ENCODE measurements at places on chromosomes 4 and X. TPM values are rescaled to one million over a fixed set of nuclear protein-coding genes. Genes with fewer than 3 reads are reported as not detected.

- DNase-seq = no peak
- H3K4me3 ChIP-seq = no peak overlapping the region
- no peaks in the 10 kb centered on the region for H3K27me3 ChIP-seq
- no peaks in the 10 kb centered on the region for H3K4me1 ChIP-seq
Observed at GRCh38 chr4:137430171-137430570, 102.1 kb downstream of the PCDH18 start.

- H3K4me3 ChIP-seq = no peak overlapping the region
- H3K36me3 ChIP-seq = no peaks in the 10 kb centered on the region
- H3K4me1 ChIP-seq = no peaks in the 10 kb centered on the region
- H3K27ac ChIP-seq = no peak overlapping the region
- no peaks in the 10 kb centered on the region for H3K27me3 ChIP-seq
Observed at GRCh38 chr4:8101213-8102075, 57.2 kb downstream of the ABLIM2 start.

- H3K4me1 ChIP-seq = no peaks in the 10 kb centered on the region
- no peaks in the 10 kb centered on the region for H3K36me3 ChIP-seq
- no peak overlapping the region for H3K27ac ChIP-seq
- H3K4me3 ChIP-seq = no peak overlapping the region
- no peak for DNase-seq
- no peaks in the 10 kb centered on the region for H3K27me3 ChIP-seq
Observed at GRCh38 chr4:19944251-19944650, 307.5 kb upstream of the SLIT2 start.

DNA sequence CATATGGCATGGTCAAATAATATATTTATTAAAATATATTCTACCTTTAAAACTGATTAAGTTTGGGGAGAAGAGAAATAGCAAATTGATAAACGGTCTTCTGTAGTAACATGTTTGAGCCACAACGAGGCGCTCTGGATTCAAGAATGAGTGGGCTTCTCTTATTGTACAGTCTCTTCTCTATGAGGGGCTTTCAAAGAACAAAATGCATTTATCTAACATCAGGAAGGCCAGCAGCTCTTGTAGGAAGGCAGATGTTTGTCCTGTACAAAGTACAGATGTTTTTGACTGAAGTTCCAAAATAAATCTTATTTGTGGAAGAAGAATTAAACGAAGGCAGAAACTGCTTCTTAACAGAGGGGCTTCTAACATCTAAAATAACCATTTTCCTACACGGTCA is 153.6 kb downstream of the RASL11B start:
- H3K27ac ChIP-seq = no peak overlapping the region
- no peak for DNase-seq
- H3K27me3 ChIP-seq = no peaks in the 10 kb centered on the region

GPR119 gene
- 1.8 TPM for total RNA-seq

OPRPN gene
- total RNA-seq = not detected

DNA sequence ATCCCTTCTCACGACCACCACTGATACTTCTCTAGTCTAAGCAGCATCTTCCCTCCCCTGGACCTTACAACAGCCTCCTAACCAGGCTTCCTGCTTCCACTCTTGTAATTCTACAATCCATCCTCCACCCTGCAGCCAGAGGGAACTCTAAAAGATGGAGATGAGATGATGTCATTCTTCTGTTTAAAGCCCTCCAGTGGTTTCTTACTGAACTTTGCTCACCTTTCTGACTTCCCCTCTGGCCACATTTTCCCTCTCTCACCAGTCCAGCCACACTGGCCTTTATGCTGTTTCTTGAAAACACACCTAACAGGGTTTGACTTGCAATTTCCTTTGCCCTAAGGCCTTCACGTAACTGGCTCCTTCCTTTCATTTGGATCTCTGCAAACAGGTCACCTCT is 191.4 kb upstream of the NHS start:
- no peaks in the 10 kb centered on the region for H3K36me3 ChIP-seq
- no peak for DNase-seq
- no peak overlapping the region for H3K27ac ChIP-seq
- no peaks in the 10 kb centered on the region for H3K4me1 ChIP-seq

GRCh38 chr4:153785910-153786721 is 2.8 kb downstream of the SFRP2 start:
- peaks cover 30% of the 10 kb centered on the region for H3K27me3 ChIP-seq
- H3K27ac ChIP-seq = no peak overlapping the region
- DNase-seq = no peak
- H3K36me3 ChIP-seq = no peaks in the 10 kb centered on the region
- H3K4me3 ChIP-seq = no peak overlapping the region

DNA sequence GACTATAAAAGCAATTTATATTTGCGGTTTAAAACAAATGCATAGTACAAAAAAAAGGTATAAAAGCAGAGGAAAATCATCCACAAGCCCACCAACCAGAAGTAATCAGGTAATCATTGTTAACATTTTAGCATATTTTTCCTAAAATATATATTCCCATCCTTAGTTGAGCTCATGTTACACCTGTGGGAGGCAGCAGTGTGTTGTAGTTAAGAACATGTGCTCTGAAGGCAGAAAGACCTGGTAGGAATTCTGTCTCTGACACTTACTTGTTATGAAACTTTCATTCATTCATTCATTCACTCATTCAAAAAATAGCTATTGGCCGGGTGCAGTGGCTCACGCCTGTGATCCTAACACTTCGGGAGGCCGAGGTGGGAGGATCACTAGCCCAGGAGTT is 15.4 kb upstream of the CDKL5 start:
- no peaks in the 10 kb centered on the region for H3K4me1 ChIP-seq
- no peaks in the 10 kb centered on the region for H3K36me3 ChIP-seq
- H3K4me3 ChIP-seq = no peak overlapping the region
- no peaks in the 10 kb centered on the region for H3K27me3 ChIP-seq
- no peak overlapping the region for H3K27ac ChIP-seq

- peak; percentile 50 for DNase-seq
- peak overlapping the region; percentile 92 for H3K27ac ChIP-seq
- H3K36me3 ChIP-seq = no peaks in the 10 kb centered on the region
Observed at GRCh38 chr4:87219632-87220093, 755 bp downstream of the KLHL8 start.

DNA sequence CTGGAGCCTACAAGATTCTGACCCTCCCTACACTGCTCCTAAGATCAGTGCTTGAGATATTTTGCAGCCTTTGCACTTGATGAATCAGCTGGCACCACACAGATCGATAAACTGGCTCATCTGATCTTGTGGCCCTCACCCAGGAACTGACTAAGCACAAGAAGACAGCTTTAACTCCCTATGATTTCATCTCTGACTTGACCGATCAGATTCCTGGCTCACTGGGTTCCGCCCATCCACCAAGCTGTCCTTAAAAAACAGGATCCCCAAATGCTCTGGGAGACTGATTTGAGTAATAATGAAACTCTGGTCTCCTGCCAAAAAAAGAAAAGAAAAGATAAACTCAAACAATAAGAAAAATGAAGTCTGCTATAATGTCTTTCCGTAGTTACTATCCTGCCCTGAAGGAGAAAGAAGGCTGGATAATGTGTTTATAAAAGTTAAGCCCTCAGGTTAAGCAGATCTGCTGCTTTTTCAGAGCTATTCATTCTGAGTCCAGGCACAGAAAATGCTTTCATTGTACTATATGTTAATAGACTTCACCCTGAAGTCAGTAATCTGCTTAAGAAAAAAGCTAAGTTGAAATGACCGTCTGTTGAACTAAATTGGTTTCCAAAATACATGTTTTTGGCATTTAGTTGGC is 795.2 kb downstream of the TRIML1 start:
- no peak overlapping the region for H3K4me3 ChIP-seq
- H3K27me3 ChIP-seq = no peaks in the 10 kb centered on the region
- H3K36me3 ChIP-seq = no peaks in the 10 kb centered on the region
- no peak overlapping the region for H3K27ac ChIP-seq

GRCh38 chr4:184422378-184422777 is 52.0 kb downstream of the IRF2 start:
- H3K36me3 ChIP-seq = peaks cover 11% of the 10 kb centered on the region
- H3K27me3 ChIP-seq = no peaks in the 10 kb centered on the region
- no peak overlapping the region for H3K27ac ChIP-seq

DNA sequence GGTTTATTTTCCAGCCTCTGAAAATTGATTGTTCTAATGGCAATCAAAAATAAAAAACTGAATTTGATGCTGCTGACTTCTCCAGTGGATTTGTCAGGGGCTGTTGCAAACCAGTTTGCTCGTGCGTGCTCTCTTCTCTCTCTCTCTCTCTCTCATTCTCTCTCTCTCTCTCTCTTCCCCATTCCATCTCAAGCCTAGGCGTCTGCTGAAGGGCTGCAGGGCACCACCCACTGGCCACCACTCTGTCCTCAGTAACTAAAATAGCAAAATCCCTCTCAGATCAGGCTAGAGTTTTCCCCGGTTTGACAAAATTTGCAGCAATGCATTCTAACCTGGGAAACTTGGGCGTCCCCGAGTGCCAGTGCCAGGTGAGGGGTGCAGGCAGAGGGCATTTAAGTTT is 19.4 kb downstream of the NKX6-1 start:
- DNase-seq = no peak
- H3K4me3 ChIP-seq = no peak overlapping the region
- H3K27ac ChIP-seq = no peak overlapping the region
- H3K36me3 ChIP-seq = no peaks in the 10 kb centered on the region

DNA sequence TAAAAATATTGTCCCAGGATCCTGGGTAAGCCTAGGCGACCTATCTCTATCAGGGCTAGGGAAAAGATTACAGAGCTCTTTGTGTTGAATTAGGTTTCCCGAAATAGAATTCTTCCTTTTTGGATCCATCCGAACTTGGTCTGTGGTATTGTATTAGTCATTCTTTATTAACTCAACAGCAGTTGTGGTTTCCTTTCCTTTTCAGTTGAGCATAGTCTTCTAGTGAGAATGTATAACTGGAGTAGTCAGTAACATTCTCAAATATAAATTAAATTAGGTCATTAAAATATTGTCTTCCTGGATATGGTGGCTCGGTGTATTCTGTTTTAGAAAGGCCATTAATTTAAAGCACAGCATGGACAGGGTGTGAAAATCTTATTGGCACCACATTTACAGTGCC is 520.4 kb downstream of the NLGN4X start:
- no peak for DNase-seq
- no peak overlapping the region for H3K27ac ChIP-seq
- H3K4me3 ChIP-seq = no peak overlapping the region
- no peaks in the 10 kb centered on the region for H3K4me1 ChIP-seq
- no peaks in the 10 kb centered on the region for H3K27me3 ChIP-seq

MAGEA2B gene
- not detected for total RNA-seq

C4orf36 gene
- 1.3 TPM for total RNA-seq

DNA sequence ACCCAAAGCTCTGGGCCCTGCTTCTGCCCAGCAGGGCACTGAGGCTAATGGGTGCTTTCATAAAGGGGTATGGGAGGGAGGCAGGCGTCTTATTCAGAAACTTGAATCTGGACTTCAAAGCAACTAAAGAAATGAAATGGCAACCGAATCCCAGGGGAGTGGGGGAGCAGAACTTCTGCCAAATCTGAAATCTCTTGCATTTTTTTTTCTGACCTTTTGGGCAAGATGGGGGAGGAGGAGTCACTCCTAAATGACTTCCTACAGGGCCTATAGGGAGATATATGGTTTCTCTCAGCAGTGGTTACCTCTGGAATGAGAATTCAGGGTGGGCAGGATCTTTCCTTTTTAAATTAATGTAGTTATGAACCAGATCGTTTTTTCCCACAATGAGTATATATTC is 30.6 kb upstream of the KIAA1210 start:
- no peaks in the 10 kb centered on the region for H3K4me1 ChIP-seq
- DNase-seq = no peak
- H3K27ac ChIP-seq = no peak overlapping the region
- no peaks in the 10 kb centered on the region for H3K27me3 ChIP-seq

DNA sequence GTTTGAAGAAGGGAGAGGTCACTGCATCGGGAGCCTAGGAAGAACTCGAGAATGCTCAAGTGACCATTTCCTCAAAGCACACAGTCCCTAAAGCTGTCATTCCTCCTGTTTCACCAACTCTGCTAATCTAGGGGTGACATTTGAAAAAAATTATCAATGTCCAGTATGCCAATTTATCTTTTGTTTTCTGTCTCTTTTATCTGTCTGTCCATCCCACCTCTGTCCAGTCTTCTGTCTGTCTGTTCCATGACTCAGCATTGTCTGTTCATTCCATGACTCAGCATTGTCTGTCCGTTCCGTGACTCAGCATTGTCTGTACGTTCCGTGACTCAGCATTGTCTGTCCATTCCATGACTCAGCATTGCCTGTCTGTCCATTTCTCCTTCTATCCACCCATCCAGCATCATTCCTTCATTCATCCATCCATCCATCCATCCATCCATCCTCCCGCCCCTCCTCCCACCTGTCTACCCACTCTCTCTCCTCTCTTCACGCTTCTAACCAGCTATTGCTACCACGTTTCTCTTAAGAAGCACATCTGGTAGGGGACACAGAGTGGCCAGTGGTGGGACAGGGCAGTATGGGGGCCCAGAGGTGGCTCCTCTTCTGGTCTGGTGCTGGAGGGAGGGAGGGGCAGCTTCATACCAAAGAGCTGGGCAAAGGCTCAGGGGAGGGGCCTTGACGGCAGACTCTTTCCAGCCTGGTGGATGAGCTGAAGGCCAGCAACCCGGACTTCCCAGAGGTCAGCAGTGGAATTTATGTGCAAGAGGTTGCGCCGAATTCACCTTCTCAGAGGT is 34.1 kb downstream of the HTRA3 start:
- H3K4me1 ChIP-seq = no peaks in the 10 kb centered on the region
- H3K36me3 ChIP-seq = no peaks in the 10 kb centered on the region
- no peak for DNase-seq

DNA sequence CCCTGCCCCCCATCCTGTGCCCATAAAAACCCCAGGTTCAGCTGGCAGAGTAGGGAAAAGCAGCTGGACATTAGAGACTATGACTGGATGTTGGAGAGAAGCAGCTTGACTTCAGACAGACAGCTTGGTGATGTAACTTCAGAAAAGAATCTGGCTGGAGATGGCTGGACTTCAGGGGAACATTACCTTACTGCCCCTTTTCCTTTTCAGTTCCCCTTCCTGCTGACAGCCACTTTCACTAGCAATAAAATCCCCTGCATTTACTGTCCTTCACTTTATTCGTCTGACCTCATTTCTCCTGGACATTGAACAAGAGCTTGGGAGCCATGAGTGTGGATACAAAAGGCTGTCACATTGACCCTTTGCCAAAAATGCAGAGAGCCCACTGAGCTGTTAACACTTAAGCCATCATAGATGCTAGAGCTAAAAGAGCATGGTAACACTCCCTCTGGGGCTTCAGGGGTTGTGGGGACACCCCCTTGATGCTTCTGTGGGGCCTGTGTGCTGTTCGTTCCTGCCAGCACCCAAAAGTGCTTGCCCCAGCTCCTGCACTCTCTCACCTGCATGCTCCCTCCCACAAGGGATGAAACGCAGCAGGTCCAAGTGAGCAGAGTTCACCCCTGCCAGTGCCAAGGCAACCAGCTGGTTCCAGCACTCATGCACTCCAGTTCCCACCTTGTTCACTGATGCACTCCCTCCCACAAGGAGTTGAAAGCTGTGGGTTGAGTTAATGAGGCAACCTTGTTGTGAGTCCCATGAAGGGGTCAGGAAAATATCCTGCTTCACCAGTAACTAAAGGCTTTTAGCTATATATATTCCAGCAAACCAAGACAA is 263.8 kb upstream of the NDST3 start:
- DNase-seq = no peak
- no peak overlapping the region for H3K4me3 ChIP-seq
- H3K4me1 ChIP-seq = no peaks in the 10 kb centered on the region
- no peaks in the 10 kb centered on the region for H3K27me3 ChIP-seq
